ENCODE measurements at places on chromosomes 1 and 21.

GRCh38 chr1:206117151-206117948, at the start of gene AVPR1B:
TSS of gene AVPR1B (minus strand) at chr1:206117388. CDS start at chr1:206116890, 498 bp downstream.
- peak; percentile 54 for DNase-seq

GRCh38 chr1:116664366-116664977, 3.1 kb downstream of the IGSF3 start:
- DNase-seq, result no peak

DNA sequence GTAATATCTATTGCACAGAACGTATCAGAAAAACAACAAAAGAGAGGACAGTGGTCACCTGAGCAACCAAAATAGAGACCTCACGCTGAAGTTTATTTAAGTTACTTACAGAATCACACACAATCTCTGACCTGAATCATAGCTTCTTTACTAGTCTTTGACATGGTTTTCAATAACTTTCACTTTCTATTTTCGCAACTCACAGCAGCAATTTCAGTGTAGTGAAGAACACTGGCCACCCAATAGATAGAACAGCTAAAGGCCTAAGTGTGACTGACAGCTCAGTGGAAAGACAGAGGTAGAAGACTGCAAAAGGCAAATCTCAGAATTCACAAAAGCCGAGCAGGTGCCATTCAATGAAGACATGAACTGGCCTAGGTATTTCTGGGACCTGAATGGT, 435.6 kb upstream of the CHRM3 start:
- DNase-seq, result no peak

- no peak for DNase-seq
Observed at GRCh38 chr1:3222042-3222692, 153.2 kb downstream of the PRDM16 start.

DNA sequence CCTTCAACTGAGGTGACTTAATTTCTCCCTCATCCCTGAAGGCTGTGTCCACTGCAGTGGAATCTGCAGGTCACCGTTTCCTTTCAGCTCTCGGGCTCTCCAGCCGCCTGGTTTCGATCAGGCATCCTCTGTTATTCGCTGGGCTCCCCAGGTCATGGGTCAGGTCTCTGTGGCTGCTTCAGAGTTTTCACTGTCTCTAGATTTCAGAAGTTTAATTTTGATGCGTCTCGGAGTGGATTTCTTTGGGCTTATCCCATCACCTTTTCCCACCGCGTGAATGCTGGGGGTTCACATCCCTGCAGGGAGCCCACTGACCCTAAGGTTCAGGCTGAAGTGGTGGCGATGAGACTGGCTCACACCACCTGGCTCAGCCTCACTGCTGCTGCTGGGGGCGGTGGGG, 3.3 kb downstream of the ACTRT2 start:
- DNase-seq, result no peak

All from EH (cell line).